Hypothalamus (tissue), 51 donors: ENCODE measurements at places on chromosomes 7 and 10.

DNA sequence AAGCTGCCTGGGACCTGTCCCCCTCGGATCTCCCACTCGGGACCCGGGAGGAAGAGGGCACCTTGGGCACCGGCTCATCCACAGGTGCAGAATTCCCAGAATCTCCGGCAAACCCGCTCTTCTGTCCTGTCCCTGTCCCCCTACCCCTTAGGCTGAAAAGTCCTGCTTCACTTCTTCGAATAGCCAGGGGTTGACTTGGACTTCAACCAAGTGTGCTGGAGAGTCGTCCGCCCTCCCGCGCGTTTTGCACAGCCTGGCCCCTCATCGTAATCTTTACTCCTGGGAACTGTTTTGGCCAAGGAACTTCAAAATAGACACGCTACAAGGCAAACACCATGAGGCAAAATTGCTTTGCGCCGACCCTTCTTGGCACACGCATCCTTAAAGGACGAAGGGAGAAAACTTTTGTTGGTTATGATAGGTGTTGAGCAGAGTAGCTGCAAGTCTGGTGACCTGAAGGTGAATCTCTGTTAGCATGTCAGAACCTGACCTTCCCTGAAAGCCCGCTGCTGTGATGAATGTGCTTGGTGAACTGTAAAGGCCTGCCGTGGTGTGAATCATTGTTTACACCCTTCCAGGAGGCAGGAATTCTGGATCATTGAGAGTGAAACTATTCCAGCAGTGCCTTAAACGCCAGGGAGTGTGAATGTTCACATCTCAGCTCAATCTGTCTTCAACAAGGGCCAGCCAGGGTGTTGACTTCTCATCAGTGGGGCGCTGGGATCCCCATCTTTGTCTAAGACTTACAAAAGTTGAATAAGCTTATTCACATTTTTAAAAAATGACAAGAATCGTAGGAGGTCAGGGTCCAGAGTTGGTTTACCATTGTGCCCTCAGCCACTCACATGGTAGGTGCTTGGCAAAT lies 589 bp upstream of the RAPGEF5 start:
- no peak for DNase-seq

- DNase-seq: no peak
These were observed 183.4 kb downstream of the GNAI1 start for GRCh38 chr7:80318081-80318480.

- DNase-seq: no peak
These were observed 342.6 kb downstream of the IPMK start for GRCh38 chr10:57925045-57925444.

GRCh38 chr7:90568213-90568612 lies 27.9 kb upstream of the CDK14 start:
- DNase-seq: no peak
